ENCODE measurements at places on chromosomes 2 and 18.
A peak's percentile ranks its signal among the peaks of the same experiment; 100 is the strongest.

DNA sequence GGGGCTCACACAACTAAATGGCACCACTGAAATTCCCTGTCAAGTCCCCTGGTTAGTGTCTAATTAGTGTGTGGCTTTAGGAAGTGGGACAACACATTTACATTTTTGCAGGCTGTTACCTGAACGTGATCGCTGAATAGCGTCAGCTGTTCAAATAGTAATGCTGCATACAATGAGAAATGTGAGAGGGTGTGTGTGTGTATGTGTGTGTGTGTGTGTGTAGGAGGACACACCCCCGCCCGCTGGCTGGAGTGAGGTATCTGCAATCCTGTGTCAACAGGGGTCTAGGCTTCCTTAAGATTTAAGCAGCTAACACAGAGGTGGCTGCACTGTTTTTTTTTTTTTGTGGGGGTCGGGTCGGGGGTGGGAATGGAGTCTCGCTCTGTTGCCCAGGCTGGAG, 4.8 kb upstream of the LYPD6B start:
- no peaks in the 10 kb centered on the region for H3K4me1 ChIP-seq
- H3K27ac ChIP-seq, result no peak overlapping the region
- no peaks in the 10 kb centered on the region for H3K36me3 ChIP-seq
- no peak for DNase-seq
- H3K27me3 ChIP-seq, result peaks cover 28% of the 10 kb centered on the region

- peaks cover under 1% of the 10 kb centered on the region for H3K4me1 ChIP-seq
- no peak overlapping the region for H3K27ac ChIP-seq
- no peak overlapping the region for H3K4me3 ChIP-seq
- DNase-seq, result no peak
These were observed 150.1 kb downstream of the UXS1 start for GRCh38 chr2:106044021-106044420.

- DNase-seq, result peak; percentile 54
- H3K27me3 ChIP-seq, result peaks cover 23% of the 10 kb centered on the region
- no peaks in the 10 kb centered on the region for H3K4me1 ChIP-seq
- no peak within 1 kb of the TSS for H3K27ac ChIP-seq
These were observed at the start of gene ACADL for GRCh38 chr2:210224941-210225672. ACADL (minus strand) TSS chr2:210225447; CDS start chr2:210225263, 184 bp downstream.

DNA sequence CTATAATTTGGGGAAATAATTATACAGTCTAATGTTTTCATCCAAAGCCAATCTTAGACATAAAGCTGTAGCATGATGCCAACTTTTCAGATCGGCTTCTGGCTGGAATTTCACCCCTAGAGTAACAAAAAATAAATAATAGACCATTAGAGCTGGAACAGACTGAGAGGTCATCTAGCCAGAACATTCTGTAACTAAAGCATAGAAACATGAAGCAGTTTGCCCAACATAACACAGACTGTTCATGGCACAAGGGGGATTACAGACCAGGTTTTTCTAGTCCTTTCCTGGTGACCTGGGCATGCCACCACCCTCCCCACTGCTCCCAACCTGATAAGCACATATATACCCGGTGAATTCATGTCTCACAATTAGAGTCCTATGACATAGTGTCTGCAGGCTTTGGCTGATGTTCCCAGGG, 116.4 kb upstream of the PPP1CB start:
- DNase-seq, result no peak
- peaks cover 9% of the 10 kb centered on the region for H3K4me1 ChIP-seq
- H3K27me3 ChIP-seq, result no peaks in the 10 kb centered on the region
- H3K4me3 ChIP-seq, result no peak overlapping the region
- H3K27ac ChIP-seq, result no peak overlapping the region
- no peaks in the 10 kb centered on the region for H3K36me3 ChIP-seq

DNA sequence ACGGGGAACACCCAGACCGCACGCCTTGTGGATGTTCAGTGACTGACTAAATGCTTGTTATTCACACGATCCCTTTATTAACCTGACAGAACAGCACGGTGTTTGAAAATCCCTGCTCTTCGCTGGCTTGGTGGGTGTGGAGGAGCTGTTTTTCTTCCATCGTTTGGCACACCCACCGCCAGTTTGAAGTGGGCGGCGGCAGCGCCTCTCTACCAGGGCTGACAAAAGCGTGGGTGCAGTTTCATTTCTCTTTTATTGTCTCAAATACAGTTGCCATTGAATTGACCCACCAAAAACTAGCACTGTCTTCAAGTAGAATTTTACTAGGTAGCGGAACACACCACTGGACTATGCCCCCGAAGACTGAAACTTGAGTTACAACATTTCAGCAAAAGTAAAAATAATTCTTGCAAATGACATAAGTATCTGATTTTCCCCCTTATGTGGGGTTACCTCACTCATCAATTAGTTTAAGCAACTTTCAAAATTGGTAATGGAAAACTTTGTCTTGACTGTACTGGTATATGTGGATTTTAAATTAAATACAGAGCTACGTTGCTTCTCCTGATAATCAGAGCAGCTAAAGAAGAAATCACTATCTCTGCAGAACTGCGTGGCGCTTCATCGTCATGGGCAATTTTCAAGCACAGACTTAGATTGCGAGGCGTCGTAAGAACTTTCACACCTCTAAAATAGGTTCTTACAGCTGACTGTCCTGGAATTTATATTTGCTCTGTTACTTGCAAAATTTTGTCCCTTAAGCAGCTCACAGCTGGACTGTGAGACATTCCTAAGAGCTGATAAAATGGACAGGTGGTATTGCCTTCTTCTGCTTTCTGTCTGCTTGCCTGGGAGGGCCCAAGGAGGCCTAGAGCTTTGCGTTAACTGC, 60.9 kb downstream of the LDLRAD4 start:
- peak overlapping the region; percentile 65 for H3K27ac ChIP-seq
- H3K36me3 ChIP-seq, result no peaks in the 10 kb centered on the region
- peaks cover 10% of the 10 kb centered on the region for H3K4me1 ChIP-seq
- H3K4me3 ChIP-seq, result no peak overlapping the region
- DNase-seq, result no peak
- no peaks in the 10 kb centered on the region for H3K27me3 ChIP-seq

DNA sequence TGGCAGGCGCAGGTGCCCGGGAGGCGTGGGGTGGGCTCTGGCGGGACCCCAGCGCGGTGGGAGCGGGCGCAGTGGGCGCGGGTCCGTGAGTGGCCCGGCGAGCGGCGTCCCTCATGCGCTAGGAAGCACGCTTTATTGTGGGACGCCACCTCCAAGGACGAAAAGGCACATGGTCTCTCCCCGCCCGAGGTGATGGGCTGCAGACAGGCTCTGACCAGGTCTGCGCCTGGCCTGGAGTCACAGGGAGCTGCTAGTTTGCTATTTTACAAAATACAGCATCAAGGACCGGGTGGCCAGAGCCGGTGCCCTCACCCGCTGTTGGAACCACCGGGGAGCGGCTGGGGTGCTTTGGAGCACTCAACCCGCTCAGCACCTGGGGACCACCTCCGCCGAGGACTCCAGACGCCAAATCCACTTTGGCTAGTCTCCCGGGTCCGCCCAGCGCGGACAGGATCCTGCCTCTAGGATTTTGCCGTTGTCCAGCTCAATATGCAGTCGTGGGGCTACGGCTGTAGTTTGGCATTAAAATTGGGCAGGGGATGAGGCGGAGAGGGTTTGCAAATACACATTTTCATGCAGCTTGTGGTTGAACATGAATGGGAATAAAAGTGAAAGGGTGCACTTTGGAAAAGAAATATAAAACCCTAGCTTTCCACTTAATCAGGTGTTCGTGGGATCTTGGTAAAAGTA, 65.4 kb downstream of the LRRFIP1 start:
- H3K27me3 ChIP-seq, result peaks cover 23% of the 10 kb centered on the region
- H3K27ac ChIP-seq, result no peak overlapping the region
- no peak for DNase-seq
- H3K4me3 ChIP-seq, result peak overlapping the region; percentile 84
- H3K4me1 ChIP-seq, result peaks cover 4% of the 10 kb centered on the region
- H3K36me3 ChIP-seq, result no peaks in the 10 kb centered on the region

GRCh38 chr2:229725716-229726574, 11.6 kb upstream of the DNER start:
- no peaks in the 10 kb centered on the region for H3K4me1 ChIP-seq
- DNase-seq, result no peak
- no peak overlapping the region for H3K4me3 ChIP-seq
- no peaks in the 10 kb centered on the region for H3K36me3 ChIP-seq

GRCh38 chr18:44062345-44062744, 618.3 kb upstream of the SETBP1 start:
- no peaks in the 10 kb centered on the region for H3K27me3 ChIP-seq
- H3K4me1 ChIP-seq, result no peaks in the 10 kb centered on the region
- no peak for DNase-seq
- H3K4me3 ChIP-seq, result no peak overlapping the region
- no peaks in the 10 kb centered on the region for H3K36me3 ChIP-seq

DNA sequence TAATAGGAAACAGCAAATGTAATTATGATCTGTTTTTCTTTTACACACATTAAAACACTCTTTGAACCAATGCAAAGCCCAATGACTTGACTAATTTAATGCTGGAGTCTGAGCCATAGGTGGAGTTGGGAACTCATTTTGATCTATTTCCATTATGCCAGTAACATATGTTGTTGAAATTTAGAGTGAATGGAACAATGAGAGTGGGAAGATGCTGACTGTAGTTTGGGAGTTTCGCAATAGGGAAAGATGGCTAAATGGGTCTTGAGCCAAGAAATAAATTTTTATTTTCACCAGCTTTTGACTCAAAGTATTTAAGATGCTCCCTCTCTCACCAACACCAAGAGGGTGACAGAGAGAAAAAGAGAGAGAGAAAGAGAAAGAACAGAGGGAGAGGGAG, 246.7 kb downstream of the DLGAP1 start:
- DNase-seq, result no peak
- no peak overlapping the region for H3K27ac ChIP-seq
- H3K4me3 ChIP-seq, result no peak overlapping the region
- H3K27me3 ChIP-seq, result no peaks in the 10 kb centered on the region

GRCh38 chr18:32446780-32447179, 23.9 kb downstream of the GAREM1 start:
- H3K27me3 ChIP-seq, result no peaks in the 10 kb centered on the region
- H3K4me1 ChIP-seq, result peaks cover 7% of the 10 kb centered on the region
- no peak for DNase-seq
- H3K36me3 ChIP-seq, result no peaks in the 10 kb centered on the region
- H3K27ac ChIP-seq, result no peak overlapping the region

GRCh38 chr18:12271376-12272235, 17.4 kb downstream of the CIDEA start:
- DNase-seq, result peak; percentile 85
- no peaks in the 10 kb centered on the region for H3K27me3 ChIP-seq
- peak overlapping the region; percentile 70 for H3K4me3 ChIP-seq
- H3K27ac ChIP-seq, result no peak overlapping the region

DNA sequence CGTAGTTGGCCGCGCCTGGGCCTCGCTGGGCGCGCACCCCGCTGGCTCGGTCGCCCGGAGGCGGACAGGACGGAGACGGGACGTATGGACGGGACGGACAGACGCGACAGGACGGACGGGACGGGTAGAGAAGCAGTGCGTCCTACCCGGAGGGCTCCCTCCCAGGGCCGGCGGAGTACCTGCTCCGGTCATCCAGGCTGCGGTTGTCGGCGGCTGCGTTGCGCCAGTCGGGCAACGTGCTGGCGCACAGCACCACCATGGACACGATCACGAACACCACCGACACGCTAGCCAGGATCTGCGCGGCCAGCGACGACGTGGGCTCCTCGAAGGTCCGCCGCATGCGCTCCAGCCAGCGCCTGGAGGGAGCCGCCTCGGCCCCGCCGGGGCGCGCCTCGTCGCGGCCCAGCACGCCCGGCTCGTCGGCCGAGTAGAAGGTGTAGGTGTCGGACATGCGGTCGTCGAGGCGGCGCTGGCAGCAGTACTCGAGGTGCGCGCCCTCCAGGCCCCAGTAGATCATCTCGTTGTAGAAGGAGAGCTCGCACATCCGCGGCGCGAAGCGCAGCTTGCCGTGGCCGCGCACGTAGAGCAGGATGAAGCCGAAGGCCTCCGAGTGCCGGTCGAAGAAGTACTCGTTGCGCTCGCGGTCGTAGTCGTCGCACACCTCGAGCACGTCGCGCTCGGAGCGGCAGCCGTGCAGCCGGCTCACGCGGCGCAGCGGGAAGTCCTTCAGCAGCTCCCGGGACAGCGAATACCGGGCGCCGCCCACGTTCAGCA, 903 bp downstream of the KCNG3 start:
- H3K4me1 ChIP-seq, result peaks cover 4% of the 10 kb centered on the region
- H3K27me3 ChIP-seq, result peaks cover 31% of the 10 kb centered on the region
- no peak overlapping the region for H3K27ac ChIP-seq

GRCh38 chr2:67772216-67773170, 290.3 kb downstream of the C1D start:
- H3K27me3 ChIP-seq, result no peaks in the 10 kb centered on the region
- H3K4me3 ChIP-seq, result no peak overlapping the region
- H3K27ac ChIP-seq, result no peak overlapping the region
- DNase-seq, result no peak
- peaks cover 1% of the 10 kb centered on the region for H3K4me1 ChIP-seq
- H3K36me3 ChIP-seq, result no peaks in the 10 kb centered on the region

DNA sequence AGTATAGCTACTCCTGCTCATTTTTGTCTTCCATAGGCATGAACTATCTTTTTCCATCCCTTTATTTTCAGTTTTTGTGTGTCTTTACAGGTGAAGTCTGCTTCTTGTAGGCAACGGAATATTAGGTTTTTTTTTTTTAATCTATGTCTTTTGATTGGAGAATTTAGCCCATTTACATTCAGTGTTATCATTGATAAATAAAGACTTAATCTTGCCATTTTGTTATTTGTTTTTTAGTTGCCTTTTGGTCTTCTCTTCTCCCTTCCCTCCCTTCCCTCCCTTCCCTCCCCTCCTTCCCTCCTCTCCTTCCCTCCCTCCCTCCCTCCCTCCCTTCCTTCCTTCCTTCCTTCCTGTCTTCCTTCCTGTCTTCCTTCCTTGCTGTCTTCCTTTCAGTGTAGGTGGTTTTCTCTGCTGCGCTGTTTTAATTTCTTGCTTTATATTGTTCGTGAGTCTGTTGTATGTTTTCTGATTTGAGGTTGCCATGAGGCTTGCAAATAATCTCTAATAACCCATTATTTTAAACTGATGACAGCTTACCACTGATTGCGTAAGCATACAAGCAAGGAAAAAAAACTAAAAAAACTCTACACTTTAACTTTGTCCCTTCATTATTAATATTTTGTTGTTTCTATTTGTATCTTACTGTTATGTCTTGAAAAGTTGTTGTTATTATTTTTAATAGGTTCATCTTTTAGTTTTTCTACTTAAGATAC, 353.8 kb downstream of the PARD3B start:
- no peak overlapping the region for H3K27ac ChIP-seq
- peaks cover 3% of the 10 kb centered on the region for H3K4me1 ChIP-seq
- H3K4me3 ChIP-seq, result no peak overlapping the region
- H3K36me3 ChIP-seq, result no peaks in the 10 kb centered on the region

DNA sequence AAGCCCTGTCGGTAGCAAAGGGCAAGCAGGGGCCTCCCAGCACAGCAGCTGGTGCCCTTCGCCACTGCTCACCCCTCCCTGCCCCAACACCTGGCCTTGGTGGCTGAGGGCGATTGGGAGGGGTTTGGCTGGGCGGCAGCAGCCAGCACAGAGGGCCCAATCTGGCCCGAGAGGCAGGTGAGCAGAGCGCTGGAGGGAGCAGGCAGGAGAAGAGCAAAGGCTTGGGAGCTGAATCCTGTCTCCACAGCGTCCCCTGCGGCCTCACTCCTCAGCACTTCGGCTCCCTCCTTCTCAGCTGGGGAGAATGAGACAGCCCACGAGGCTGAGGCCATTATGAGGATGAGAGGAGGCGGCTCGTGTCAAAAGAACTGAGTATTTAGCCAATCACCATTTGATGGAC, 74.9 kb upstream of the TAF1B start:
- H3K4me1 ChIP-seq, result peaks cover 52% of the 10 kb centered on the region
- H3K27ac ChIP-seq, result no peak overlapping the region
- H3K27me3 ChIP-seq, result peaks cover 14% of the 10 kb centered on the region
- DNase-seq, result peak; percentile 51
